CD4-positive, alpha-beta T cell treated with Interleukin-6 at 100 ng/mL for 8 hours (primary cell): ENCODE measurements at places on chromosomes 7 and 10.

DNA sequence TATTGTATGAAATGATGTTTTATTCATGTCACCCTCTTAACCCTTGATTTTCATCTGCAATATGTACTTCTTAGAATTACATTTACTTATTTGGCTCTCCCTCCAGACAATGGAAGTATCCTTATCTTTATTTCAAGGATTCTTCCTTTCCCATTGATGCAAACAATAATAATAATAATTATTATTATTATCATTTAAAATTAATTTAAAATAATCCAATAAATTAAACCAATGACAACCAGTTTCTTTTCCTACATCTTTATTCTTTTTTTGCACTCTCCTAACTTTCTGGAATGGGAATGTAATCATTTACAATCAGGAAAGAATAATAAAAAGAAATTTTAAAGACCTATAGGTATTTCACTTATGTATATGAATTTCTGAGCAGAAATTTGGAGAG, 504.4 kb downstream of the INHBA start:
- DNase-seq, result no peak

DNA sequence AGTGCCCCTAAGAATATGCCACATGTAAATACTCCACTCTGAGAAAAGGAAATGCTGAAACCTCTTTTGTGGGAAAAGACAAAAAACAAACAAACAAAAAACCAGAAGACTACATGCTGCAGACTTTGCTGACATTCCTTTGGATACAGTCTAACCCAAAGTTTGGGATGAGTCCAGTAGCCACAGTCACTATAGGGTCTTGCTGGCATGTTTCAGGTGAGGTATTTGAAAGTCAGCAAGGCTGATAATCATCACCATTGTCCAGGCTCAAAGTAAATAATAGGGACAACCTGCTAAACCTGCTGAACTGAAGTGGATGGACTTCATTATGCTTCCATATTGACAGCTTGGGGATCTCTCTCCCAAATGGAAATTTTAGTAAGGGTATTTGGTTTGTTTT, 1087.0 kb upstream of the LRRTM3 start:
- no peak for DNase-seq

DNA sequence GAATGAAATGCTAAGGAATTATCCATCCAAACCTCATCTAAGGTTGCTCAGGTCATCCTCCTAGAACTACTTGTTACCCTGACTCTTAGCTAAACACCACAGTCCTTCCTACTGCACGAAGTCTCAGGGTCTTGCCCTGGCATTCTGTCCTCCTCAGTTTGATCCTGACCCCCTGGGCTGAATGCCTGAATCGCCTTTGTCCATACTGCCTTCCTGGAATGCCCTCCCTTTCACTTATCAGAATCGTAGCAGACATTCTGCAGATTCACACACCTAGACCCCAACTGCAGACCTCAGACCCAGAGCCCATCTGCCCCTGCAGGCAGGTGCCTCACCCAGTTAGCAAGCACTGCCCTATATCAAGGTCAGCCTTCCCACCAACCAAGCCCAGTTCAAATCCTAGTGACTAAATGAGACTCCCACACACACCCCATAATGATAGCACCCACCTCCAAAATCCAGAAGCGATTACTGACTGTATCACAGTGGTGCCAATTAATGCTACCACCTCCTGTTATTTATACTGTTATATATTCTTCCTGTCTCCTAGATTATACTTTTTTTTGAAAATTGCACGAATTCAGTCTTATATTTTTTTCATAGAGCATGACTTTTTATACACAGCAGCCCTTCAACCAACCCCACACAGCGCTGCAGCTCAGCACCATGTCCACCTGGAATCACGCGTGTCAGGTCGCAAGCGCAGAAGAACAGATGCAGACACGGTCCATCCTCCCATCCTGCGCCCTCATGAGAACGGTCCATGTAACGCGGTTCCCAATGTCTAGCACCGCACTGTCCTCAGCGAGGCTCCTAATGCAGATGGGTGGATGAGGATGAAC, 3.7 kb downstream of the PARD3 start:
- DNase-seq, result no peak

DNA sequence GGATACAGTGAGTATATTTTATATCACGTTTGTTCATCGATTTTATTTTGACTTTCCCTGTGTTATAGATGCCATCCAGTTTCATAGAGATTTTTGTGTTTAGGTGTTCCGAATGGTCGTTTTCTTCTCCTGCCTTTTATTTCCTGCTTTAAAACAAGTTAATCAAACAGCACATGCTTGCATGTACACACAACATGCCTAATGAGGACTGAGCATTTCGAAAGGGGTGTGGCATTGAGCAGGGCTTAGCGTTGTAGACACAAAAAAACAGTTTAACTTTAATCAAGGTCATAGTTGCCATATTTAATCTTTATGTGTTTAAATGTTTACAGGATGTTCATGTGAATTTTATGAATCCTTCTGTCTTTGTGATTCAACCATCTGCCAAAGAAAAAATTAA, 430.5 kb upstream of the GALNT17 start:
- no peak for DNase-seq

DNA sequence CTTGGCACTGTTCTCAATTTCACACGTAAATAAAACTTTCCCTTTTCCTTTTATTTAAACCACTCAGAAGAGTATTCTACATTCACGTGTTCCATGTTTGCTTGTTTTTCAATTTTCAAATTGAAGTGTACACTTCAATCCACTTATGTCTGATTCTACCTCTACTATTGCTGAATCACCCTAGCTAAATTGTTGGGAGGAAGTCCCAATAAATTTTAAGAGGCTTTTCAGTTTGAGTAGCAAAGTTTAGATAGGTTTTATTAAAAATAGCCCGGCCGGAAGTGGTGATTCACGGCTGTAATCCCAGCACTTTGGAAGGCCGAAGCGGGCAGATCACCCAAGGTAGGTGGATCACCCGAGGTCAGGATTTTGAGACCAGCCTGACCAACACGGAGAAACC, 1414.7 kb upstream of the CELF2 start:
- DNase-seq, result no peak

GRCh38 chr7:52863652-52864051, 171.8 kb upstream of the POM121L12 start:
- no peak for DNase-seq

GRCh38 chr10:125340903-125341302, 180.5 kb upstream of the CTBP2 start:
- no peak for DNase-seq

GRCh38 chr7:91082852-91083495, 181.3 kb upstream of the FZD1 start:
- peak; percentile 5 for DNase-seq

DNA sequence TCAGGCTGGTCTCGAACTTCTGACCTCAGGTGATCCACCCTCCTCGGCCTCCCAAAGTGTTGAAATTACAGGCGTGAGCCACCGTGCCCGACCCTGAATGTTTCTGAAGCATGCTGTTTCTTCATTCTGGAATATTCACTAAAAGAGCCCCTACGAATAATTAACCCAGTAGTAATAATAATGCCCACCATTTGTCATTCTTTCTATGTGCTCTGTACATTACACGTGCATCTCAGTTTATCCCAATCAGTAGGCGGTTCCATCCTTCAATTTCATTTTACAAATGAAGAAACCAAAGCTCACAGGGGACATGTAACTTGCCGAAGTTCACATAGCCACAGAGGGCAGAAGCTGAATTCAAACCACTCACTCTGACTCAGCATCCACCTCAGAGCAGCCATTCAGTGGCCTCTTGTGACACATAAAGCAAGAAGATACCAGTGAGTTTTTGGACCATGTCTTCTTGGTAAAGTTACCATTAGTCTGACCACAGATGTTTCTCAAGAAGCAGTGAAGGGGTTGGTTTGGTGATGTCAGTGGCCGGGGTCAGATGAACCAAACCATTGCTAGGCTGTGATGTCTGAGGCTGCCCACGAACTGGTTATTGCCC, 71.9 kb upstream of the DUSP5 start:
- peak; percentile 15 for DNase-seq
